A549 (cell line): ENCODE measurements at places on chromosomes 12 and 14. TPM values are rescaled to one million over a fixed set of nuclear protein-coding genes. Genes with fewer than 3 reads are reported as not detected.

Gene CCDC197
- not detected in 3 replicates for polyA plus RNA-seq

DNA sequence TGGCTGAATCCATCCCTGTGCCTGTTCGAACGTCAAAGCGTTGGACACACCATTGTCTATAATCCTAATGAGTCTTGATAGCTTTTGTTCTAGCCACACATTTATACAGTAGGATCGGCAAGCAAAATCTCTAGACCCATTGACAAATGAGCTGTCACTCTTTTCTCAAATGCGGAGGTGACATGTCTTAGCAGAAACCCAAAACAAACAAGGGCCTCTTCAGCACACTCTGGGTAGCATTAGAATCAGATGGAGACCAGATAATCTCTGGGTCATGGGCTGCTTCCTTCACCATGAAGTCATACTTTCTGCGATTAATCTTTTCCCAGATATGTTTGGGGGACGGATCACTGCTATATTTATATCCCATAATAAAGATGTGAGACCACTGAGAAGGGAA lies 100.2 kb downstream of the PLXNC1 start:
- no peak for DNase-seq

- DNase-seq, result no peak
Observed at GRCh38 chr12:14048941-14049545, 67.6 kb upstream of the GRIN2B start.

Gene NGB
- polyA plus RNA-seq, result not detected in 3 replicates

DNA sequence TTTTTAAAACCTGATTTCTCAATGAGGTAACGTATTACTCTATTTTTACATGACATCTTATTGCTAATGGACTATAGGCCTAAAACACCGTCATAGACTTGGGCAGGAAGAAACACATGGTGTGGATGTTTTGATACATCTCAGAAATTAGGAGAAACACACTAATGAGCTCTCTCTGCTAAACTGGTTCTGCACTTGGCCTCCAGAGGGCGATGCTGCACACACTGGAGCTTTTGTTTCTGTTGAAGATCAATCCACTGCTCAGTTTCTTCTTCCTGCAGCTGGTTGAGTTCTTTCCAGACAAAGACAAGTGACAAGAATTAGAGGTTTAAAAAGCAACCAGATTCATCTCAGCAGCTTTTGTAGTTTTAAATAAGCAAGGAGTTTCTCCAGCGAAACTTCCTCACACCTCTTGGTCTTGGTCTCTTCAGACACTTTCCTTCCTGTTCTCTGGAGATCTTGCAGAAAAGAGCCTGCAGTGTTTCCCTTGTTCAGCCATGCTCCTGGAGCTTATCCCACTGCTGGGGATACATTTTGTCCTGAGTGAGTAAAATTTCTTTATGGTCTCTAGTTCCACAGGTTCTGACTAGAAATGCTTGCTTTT lies 178.5 kb upstream of the OR4E1 start:
- no peak for DNase-seq

Gene COPS7A
- 46.9 to 51.2 TPM (median 50.0 TPM) in 3 replicates for polyA plus RNA-seq

Gene LAG3
- 1.6 to 2.3 TPM (median 1.7 TPM) in 3 replicates for polyA plus RNA-seq

Gene NID2
- polyA plus RNA-seq, result 18.9 to 23.3 TPM (median 20.6 TPM) in 3 replicates

DNA sequence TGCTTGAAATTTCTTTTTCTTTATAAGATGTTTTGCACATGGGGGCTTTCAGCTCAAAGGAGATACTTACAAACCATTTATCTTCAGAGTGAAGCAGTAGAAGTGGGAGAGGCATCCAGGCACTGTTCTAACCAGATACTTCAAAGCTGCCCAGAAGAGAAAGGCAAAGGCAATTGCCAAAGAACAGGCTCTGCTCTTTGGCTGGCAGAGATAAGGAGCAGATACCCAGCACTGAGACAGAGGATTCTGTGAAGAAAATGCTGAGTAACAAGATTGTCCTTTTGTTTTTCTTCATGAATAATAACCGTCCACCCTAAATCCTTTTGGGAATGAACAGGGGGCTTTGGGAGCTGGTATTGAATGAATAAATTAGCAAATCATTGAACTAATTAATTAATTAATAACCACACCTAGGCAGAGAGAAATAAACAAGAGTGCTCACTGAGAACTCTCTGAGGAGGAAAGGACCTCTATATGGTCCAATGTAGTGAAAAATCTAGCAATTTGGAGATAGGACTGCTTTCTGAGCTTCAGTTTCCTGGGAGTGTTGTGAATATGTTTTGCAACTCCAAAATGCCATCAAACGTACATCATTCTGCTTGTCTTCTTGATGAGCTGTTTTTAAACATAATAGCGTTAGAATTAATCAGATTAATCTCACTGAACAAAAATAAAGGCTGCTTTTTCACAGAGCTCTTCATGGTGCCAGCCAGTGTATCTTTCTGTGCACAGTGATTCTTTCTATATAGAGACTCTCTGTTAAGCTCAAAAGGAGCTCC lies 192.8 kb upstream of the AMIGO2 start:
- DNase-seq, result no peak

Gene TSPAN11
- 0.04 to 0.10 TPM (median 0.06 TPM) in 3 replicates for polyA plus RNA-seq

- no peak for DNase-seq
Observed at GRCh38 chr12:3651585-3652424, 101.1 kb downstream of the CRACR2A start.

DNA sequence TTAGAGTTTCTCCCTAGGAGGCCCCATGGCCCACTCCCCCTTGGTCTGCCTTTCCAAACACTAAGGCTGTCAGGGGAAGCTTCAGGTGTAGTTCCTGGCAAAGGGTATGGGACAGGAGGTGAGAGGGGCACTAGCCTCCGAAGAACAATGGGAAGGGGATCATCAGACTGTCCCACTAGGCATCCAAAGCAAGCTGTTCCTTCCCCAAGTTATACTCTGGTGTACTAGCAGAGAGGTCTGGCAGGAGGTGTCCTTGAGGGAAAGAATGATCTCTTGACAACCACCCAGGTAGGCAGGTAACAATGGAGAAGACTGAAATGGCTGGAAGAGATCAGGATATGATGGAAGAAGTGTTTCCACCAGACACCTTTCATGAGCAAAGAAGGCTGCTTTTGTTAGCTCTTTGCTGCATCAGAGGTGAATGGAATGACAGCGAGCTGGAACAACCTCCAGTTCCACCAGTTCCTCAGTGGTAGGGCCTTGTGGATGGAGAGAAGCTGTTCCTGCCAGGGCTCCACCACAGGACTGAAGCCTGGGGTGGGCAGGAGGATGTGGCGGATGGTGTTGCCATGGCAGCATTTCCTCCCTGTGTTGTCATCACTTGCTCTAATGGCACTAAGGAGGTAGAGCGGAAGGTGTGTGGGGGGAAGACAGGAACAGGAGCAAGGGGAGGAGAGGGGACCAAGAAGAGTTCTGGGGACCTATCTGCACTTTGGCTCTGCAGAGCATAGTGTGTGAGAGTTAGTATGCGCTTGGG lies 2.3 kb upstream of the AGAP2 start:
- DNase-seq, result no peak

Gene CLEC9A
- not detected in 3 replicates for polyA plus RNA-seq

DNA sequence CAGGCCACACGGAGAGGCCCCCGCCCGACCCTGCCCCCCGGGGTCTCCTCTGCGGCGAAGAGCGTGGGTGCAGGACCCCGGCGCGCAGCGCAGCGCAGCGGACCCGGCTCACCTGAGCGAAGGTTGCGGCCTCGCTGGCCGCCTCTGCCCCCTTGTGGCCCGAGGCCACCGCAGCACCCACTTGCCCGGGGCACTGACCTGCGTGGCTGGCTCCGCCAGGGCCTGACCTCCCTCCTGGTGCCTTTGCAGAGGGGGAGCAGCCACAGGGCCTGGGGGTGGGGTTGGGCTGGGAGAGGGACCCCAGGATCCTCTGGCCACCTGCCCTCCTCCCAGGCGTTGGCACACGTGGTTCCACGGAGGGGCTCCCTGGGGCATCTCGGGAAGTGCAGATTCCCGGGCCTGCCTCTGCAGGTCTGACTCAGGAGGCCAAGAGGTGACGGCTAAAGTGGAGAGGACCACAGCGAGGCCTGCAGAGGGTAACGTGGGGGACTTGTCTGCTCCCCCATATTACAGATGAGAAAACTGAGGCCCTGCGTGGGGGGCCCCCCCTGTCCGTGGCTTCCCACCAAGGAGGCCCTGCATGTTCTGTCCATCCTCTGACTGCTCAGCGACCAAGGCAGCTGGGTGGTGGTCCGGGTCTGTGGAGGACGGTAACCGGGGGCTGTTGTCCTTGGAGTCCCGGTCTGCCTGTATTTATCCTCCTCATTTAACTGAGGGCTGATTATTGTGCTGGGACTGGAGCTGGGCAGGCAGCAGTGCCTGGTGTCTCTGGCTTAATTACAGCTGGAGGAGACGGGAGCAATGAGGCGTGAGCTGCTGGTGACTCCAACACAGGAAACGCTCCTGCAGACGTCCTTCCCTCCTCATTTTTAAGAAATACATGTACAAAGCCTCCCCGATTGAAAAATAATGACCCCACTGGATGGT lies 67.9 kb upstream of the BEGAIN start:
- peak; percentile 90 for DNase-seq

DNA sequence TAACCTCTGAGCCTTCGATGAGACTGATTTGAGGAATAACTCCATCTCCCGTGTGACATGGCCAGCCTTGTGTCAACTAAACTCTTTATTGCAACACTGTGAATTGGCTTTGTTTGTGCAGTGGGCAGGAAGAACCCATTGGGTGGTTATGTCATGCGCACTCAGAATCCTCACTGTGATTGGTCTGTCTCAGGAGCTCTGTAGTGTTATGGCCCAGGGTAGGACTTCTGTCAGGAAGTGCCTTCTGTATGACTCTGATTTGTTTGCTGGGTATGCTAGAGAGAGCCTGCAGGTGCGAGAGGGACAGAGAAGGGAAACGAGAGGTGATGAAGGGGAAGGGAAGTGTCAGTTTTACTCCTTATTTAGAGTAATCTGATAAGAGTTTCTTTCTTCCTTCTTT lies 71.5 kb upstream of the DCD start:
- no peak for DNase-seq

DNA sequence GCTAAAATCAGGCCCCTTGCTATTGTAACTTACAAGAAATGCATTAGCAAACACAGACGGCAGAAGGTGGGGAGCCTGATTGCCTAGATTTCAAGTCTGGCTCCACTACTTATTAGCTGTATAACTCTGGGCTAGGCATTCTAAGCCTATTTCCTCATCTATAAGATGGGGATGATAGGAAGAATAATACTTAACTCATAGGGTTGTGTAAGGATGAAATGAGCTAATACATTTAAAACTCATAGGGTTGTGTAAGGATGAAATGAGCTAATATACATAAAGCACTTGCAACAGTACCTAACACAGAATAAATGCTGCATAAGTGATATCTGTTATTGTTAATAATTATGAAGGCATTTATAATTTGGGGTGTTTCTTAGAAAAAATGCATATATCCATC lies 60.1 kb upstream of the DIO2 start:
- no peak for DNase-seq

Gene SDS
- 5.4 to 7.3 TPM (median 6.5 TPM) in 3 replicates for polyA plus RNA-seq

DNA sequence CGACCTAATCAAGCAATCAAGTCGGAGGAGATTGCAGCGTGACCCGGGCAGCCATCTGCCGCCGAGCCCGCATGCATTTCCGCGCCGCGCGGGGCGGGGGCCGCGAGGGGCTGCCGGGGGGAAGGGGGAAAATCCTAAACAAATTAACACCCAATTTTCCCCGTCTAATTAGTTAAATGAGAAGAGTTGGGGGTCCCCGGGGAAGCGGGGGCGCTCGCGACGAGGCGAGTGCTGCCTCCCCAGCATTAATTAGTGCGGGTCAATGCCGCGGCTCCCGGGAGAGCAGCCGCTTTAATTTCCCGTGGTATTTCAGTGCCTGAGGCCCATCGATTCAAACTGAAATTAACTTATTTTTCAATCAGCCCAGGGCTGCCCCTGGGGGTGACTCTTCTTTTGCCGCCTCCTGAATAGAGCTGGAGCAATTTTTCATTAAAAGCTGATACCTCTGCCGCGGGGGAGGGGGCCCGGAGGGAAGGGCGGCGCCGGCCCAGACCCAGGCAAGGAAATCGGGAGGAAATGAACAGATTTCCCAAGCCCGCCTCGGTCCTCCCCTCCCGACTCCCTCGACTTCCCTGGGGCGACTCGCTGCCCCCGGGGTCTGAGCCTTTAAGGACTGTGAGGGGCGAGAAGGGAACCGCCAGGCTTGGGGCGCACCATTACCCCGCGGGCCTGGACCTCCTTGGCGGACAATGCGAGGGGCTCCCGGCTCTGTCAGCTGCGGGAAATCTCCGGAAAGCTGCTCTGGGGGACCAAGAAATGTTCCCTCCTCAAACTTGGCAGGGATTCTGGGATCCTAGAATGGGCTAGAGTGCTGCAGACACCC lies 18.9 kb downstream of the VSX2 start:
- DNase-seq, result no peak

- DNase-seq, result no peak
Observed at GRCh38 chr12:114440270-114441038, 34.5 kb upstream of the TBX5 start.

GRCh38 chr12:130375296-130376287 lies 37.9 kb downstream of the PIWIL1 start:
- DNase-seq, result no peak

DNA sequence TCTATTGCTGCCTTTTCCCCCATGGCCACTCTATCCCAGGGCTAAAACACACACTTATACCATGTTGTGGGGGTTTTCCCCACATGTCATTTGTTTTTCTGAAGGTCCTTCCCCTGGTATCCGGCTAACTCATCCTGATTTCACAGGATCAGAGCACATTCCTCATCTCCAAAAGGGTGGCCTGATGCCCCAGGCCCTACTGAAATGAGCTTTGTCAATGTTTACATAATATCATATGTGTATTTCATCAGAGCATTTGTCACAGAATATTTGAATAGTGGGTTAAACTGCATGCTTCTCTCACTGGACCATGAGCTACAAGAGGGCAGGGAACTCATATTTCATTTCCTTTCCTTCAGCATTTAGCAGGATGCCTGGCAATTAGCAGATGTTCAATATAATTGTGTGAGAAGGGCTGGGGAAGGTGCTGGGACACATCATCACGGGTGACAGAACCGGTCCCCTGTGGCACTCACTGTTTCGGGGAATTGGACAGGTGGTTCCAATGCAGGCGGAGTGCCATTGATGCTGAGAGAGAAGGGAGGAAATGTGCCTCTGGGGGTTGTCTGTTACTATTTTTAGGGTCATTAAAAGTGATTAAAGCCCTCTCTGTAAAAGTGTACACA lies 26.8 kb downstream of the EMP1 start:
- DNase-seq, result peak; percentile 76

GRCh38 chr12:79347866-79348265 lies 342.9 kb downstream of the PAWR start:
- no peak for DNase-seq

GRCh38 chr12:110916295-110916875 lies 4.0 kb downstream of the MYL2 start:
- DNase-seq, result no peak

Gene IL31
- polyA plus RNA-seq, result not detected in 3 replicates

GRCh38 chr12:10227648-10228047 lies 15.0 kb downstream of the GABARAPL1 start:
- no peak for DNase-seq

- no peak for DNase-seq
Observed at GRCh38 chr14:80570930-80571298, 359.6 kb upstream of the DIO2 start.

Gene PLBD1
- 4.0 to 6.0 TPM (median 4.9 TPM) in 3 replicates for polyA plus RNA-seq

- peak; percentile 32 for DNase-seq
Observed at GRCh38 chr14:65103150-65103760, 938 bp upstream of the MAX start.

Gene ATP5MC2
- 540 to 553 TPM (median 542 TPM) in 3 replicates for polyA plus RNA-seq

Gene YAF2
- 18.7 to 21.5 TPM (median 19.7 TPM) in 3 replicates for polyA plus RNA-seq
